ENCODE measurements at places on chromosomes 7 and 10.

DNA sequence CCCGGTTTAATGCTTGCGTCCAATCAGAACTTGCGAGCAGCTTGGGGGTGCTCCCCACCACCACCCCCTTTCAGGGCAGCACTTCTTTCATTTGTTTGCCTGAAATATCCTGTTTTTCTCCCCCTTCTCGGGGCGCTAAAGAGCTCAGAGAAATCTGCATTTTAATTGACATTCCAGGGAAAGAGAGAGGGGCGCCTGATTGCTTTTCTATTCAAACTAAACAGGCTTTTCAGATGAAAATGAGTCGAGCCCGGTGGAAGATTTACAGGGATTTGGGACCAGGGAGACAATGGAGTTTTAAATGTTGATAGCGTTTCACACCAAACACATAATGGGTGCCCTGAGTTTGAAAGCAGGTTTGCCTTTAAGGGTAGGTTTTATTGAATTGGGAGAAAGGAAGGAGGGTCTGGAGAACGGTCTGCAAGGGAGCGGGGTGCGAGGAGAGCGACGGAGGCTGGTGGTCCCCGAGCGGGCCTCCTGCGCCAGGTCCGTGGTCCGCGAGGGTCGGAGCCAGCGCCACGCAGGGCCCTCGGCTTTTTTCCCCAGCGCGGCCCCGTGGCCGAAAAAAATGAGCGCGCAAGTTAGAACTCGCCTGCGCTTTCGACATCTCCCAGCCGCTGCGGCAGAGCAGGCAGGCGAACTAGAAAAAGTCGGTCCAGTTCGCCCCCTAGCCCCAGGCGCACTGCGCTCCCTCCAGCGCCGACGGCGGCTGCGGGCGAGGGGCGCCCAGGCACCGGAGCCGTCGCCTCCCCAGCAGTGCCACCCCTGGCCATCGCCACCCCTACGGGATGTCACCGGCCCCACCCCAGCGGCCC lies 1.3 kb downstream of the FGFR2 start:
- no peak for DNase-seq

- DNase-seq: no peak
These were observed 21.6 kb downstream of the SEMA3D start for GRCh38 chr7:85165263-85165662.

DNA sequence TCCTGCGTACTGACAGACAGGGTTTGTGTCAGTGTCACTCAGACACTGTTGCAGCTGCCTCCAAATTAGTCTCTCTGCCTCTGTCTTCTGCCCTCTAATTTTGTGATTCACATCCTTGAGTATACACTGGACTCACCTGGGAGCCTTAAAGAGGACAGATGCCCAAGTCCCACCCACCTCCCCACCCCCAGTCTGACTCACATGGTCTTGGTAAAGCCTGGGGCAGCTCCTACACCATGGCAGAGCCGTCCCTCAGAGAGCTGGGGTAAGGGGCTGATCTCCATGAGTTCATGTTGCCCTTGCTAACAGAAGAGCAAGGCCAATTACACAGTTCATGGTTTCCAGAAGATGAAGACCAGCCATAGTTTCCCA lies 197.6 kb upstream of the STK17A start:
- no peak for DNase-seq

GRCh38 chr10:123093489-123093888 lies 42.3 kb upstream of the HMX3 start:
- no peak for DNase-seq

DNA sequence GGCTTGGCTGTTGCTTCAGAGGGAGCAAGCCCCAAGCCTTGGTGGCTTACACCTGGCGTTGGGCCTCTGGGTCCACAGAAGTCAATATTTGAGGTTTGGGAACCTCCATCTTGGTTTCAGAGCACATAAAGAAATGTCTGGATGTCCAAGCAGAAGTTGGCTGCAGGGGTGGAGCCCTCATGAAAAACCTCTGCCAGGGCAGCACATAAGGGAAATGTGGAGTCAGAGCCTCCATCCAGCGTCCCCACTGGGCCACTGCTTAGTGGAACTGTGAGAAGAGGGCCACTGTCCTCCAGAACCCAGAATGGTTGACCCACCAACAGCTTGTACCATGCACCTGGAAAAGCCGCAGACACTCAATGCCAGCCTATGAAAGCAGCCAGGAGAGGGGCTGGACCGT lies 573.5 kb upstream of the ZWINT start:
- no peak for DNase-seq

- DNase-seq: no peak
These were observed 48.6 kb downstream of the EXOC4 start for GRCh38 chr7:133301444-133301843.

DNA sequence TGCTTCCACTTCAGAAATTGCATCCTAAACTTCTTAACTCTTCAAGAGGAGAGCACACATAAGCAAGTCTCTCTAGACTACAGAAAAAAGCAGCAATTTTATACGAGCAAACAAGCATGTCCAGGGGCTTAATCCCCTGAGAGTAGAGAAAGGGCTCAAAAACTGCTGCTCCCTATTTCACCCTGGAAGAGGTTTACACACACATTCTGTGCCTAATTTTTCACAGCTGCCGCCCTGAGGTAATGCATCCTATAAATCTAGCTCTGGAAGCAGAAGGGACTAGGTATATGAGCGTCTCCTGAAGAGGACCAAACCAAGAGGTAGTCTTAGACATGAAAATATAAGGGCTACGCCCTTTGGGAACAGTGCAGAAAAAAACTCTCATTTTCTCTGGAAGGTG lies 73.1 kb downstream of the CRPPA start:
- no peak for DNase-seq

GRCh38 chr7:121032645-121033460 lies 44.3 kb downstream of the CPED1 start:
- no peak for DNase-seq

- DNase-seq: no peak
These were observed 160.1 kb upstream of the AOAH start for GRCh38 chr7:36884351-36884750.

DNA sequence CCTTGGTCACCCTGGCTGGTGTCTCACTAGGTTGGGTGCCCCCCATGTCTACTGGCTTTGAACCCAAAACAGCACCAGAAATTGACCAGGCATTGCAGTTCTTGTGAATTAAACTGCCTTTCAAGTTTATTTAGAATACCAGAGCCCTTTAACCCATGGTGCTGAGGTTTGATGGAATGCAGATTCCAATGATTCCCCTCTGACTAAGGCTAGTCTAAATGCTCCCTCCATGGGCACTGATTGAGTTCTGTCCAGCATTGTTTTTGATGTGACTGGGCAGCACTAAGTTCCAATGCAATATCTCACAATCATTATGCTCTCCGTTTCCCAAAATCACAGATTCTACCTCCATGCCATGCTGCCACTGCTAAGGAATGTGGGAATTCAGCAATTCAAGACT lies 1047.4 kb upstream of the LRRN3 start:
- no peak for DNase-seq

Measured in CD4-positive, alpha-beta T cell treated with Interleukin-15 for 1 hour (primary cell).